ENCODE measurements at places on chromosomes 2 and 18.

GRCh38 chr18:8261651-8262091 is 347.6 kb upstream of the RAB12 start:
- no peak for DNase-seq

DNA sequence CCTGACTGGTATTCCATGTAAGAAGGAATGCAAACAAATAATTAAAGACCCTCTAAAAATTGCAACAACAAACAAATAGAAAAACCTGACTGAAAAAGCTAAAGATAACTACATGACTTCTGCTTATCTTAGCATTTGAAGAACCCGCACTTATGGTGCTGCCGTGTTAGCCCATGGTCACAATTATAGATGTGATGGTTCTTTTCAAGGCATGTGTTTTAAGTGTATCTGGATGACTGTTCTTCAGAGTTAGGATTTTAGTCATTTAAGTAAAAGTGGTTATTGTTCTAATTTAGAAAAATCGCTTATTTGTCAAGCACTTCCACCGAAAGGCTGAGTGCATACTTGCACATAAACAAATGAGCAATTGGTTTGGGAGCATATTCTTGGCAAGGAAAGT is 77.3 kb downstream of the CPS1 start:
- no peak for DNase-seq

- DNase-seq: no peak
Measured at GRCh38 chr2:239272626-239273025, 128.2 kb downstream of the HDAC4 start.

- no peak for DNase-seq
Measured at GRCh38 chr18:77100751-77101355, 31.7 kb downstream of the MBP start.

DNA sequence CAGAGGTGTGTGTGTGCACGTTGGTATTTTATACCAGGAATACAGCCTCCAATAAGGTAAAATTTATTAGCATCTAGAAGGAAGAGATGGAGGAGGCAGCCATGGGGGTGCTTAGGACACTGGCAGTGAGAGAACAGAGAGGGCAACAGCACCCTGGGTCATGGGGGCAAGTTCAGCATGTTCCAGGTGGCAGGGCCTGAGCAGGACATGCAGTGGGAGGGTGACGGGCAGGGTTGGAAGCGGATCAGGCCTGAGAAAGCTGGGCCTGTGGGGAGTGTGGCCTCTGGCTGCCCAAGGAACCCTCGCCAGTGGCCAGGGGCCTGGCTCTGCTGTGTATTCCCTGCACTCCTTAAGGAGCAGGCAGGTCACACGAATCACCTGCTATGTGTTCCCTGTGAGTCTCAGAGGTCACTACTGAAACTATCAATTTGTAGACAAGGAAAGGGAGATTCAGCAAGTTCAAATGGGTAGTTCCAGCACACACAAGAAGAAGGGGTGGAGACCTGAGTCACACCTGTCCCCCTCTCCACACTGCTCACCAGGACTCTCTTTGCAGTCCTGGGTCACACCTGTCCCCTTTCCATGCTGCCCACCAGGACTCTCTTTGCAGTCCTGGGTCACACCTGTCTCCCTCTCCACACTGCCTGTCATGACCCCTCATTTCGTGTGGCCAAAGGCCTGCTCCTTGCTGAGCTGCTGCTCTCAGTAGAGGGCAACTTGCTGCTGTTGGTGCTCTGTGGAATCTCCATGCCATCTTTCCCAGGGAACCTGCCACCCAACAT is 463.9 kb upstream of the HS6ST1 start:
- no peak for DNase-seq

DNA sequence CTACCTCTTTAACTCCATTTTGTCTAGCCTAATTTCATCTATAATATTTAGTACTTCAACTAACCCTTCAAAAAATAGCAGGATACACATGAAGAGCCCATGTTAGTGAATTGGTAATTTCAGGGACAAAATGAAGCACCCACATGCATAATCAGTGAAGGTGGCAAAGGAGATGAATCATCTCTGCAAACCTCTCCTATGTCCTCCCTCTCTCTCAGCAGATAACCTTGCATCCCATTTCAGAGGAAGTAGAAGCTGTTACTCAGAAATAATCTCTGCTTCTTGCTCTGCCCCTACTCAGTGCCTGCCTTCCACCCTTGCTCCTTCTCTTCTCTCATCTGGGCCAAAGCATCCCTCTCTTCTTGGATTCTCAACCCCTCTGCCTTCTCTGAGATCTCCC is 60.2 kb upstream of the CAVIN2 start:
- no peak for DNase-seq

DNA sequence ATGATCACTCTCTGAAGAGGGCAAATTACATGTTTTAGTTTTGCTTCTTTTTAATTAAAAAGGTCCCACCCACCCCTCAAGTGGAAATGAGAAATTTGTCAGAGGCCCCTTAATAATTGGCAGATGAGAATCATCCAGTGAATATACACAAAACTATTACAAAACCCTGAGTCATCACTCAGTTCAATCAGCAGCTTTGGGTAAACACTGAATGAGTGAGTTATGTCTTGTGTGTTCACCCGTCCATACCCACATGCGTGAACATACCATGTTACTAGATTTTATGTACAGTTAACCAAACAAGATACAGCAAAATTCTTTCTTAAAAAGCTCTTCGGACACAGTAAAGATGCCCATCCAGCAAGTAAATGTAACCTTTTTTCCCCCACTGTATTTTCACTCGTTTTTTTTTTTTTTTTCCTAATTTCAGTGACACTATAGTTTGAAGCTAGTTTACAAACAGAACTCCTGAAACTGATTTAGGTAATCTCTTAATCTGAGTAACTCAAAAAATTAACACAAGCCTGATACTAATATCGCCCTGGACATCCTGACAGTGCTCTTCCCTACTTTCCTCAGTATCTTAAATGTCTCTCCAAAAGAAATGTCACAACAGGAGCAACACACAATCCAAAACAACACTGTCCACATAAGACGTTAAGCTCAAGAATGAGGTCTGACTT is 1.4 kb downstream of the PSME4 start:
- no peak for DNase-seq

Data from activated naive CD8-positive, alpha-beta T cell treated with anti-CD3 and anti-CD28 coated beads, Interleukin-2, amount 50 U/mL, for 16 hours (primary cell).